ENCODE measurements at places on chromosomes 1 and 21.
A peak's percentile ranks its signal among the peaks of the same experiment; 100 is the strongest.

- DNase-seq: peak; percentile 47
Observed at GRCh38 chr1:27366113-27366410, 699 bp downstream of the MAP3K6 start.

DNA sequence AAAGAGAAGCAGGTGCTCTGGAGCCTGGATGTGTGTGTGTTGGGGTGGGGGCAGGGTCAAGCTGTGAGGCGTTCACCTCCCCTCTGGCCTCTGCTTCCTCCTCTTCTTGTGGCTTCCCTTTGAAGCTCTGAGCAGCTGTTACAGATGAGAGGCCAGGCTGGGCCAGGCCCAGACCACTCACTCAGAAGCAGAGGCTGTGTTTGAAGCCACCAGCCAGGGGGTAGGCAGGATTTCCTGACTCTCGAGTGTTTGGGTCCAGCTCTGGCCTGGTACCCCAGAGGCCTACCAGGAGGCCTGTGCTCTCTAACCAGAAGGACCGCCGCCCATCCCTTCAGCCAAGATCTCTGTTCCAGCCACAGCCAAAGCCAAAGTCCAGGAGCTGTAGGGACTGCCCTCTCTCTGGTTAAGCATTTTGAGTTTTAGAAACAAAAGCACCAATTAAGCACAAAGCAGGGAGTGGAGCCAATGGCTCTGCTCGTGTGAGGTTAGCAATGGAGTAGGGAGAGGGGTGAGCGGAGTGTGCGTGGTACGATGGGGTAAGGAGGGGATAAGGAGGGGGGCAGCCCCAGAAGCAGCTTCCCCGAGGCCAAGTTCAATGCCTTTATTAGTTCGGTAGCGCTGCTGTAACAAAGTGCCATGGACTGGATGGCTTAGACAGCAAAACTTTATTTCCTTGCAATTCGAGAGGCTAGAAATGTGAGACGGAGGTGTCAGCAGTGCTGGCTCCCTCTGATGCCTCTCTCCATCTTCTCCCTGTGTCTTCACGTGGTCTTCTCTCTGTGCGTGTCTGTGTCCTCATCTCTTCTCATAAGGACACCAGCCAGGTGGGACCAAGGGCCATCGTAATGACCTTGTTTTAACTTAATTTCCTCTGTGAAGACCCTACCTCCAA lies 20.5 kb downstream of the RCSD1 start:
- DNase-seq: no peak

DNA sequence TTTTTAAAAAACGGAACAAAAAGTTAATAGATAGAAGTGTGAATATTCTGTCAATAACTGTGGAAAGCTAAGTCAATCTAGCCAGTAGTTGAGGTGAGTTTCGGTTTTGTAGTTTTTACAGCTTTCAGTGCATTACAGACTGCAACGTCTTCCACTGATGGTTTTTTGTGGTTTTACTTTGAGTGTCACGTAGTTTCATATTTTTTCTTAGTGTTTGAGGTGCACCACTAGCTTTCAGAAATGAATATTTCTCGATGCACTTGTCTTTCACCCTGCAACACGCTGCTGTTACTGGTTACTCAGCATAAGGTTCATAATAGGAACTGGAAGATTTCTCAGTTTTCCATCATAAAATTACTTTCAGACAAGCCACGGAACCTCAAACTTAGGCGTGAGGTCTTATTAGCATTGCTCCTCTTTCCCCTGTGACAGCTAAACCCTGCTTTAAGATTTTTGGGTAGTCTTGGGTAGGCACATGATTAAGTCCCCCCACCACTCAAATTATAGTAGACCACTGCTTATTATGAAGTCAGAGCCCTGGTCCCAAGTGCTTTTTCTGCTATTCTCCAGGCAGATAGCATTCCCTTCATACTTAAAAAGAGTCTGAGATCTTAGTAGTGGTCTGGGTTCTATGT lies 1412.7 kb downstream of the KCNT2 start:
- DNase-seq: no peak

GRCh38 chr1:12294076-12294475 lies 64.2 kb downstream of the VPS13D start:
- no peak for DNase-seq

GRCh38 chr1:36534711-36535412 lies 52.1 kb upstream of the CSF3R start:
- DNase-seq: no peak

GRCh38 chr1:79982211-79982610 lies 975.7 kb upstream of the ADGRL4 start:
- no peak for DNase-seq

DNA sequence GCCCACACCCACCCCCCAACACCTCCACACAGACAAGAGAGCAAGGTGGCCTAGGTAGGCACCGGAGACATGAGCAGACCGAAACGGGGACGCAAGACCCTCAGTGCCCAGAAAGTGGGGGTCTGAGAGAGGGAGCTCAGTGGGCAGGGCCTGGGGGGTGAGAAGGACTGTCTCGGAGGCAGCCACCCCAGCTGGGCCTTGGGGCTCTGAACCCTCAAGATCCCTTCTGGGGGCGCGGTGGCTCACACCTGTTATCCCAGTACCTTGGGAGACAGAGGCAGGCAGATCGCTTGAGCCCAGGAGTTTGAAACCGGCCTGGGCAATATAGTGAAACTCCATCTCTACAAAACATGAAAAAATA lies 9.1 kb upstream of the GNB1 start:
- DNase-seq: no peak

DNA sequence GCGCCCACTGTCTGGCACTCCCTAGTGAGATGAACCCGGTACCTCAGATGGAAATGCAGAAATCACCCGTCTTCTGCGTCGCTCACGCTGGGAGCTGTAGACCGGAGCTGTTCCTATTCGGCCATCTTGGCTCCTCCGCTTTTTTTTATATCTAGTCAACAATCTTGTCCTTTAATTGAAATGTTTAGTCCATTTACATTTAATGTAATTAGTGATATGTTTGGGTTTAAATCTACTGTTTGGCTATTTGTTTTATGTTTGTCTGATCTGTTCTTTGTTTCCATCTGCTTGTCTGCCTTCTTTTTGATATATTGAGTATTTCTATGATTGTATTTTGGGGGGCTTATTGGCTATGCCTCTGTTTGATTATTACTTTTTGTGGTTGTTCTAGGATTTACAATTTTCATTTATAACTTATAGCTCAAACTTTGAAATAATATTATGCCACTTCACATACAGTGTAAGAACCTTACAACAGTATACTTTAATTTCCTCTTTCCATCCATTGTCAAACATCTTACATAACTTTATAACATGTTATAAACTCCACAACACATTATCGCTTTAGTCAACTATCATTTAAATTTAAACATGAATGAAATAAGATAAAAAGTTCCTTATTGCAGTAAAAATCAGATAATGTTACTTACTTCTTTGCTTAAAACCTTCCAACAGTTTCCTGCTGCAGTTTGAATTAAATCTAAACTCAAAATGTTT lies 16.5 kb upstream of the RYR2 start:
- DNase-seq: no peak

- no peak for DNase-seq
Observed at GRCh38 chr1:222889440-222889839, 74.6 kb downstream of the DISP1 start.

DNA sequence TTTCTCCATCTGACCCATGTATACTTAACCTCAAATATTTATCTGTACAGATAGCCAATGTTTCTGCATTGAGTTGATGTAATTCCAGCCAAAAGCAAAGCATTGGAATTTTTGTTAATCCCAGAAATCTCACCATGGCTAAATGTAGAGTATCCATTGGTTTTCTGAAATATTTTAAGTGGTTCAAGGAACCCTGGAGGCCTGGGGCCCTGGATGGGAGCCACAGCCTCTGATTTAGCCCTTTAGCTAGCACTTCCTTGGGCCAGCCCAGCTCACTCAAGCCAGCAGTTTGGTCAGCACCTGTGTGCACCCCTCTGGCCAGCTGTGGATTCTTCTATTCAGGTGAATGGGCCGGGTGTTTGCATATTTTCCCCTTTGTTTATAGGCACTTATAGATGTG lies 18.8 kb upstream of the EPS8L3 start:
- no peak for DNase-seq

DNA sequence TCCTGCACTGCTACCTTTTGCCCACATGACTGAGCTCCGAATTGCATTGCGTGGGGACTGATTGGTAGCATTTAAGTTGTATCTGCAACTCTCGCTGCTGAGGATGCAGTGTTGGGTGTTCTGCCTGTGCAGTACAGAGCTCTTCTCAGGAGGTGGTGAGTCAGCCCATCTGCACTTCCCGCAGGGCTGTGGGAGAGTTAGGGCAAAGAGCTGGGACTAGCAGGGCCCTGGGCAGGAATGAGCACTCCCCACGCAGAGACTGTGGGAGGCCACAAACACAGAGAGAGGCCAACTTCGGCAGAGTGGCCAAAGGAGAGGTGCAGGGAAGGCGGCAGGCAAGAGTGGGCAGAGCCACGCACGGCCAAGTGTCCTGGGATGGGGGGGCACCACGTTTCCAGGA lies 244.7 kb downstream of the SIPA1L2 start:
- DNase-seq: no peak

DNA sequence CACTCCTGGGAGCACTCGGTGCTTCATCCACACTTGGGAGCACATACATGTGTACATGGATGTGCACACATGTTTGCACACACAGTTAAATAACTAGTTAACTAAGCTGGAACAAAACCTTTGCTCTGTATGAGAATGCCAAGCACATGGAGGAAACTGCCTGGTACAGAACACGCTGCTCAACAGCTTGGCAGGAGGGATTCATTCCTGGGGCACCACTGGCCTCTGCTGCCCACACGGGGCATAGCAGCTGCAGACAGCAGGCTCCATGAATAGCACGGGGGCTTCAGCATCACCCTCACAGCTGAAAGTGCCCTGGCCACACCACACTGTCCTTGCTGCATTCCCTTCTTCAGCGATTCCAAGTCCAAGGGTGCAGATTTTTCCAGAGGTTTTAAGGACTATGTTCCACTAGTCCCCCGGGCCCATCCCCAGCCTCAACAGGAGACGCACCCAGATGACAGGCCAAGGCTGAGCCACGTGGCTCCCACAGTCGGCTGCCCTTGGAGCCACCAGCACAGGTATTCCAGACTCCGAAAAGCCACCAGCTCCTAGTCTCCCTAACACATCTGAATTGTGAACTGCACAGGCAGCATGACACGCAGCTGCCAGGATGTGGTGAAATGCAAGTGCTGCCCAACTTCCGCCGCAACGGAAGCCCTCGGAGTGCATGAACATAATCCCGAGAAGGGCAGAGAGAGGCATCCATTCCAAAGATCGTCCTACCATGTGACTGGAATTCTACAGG lies 16.9 kb downstream of the NPHP4 start:
- no peak for DNase-seq

DNA sequence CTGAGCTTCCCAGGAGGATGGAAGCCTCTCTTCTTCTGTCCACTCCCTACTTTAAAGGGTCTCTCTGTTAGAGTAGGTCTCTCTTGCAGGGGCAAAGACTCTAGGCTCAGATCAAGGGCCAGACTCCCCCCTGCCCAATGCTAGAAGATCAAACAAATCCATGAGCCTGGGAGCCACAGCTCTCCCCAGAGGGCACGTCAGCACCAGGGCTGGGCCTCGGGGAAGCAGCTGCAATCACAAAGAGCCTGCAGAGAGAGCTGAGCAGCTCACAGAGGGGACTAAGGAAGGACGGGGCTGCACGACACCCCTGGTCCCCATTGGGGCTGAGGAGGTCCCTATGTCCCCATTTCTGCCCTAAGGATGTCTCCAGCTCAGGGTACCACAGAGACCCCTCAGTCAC lies 3.9 kb downstream of the CNTN2 start:
- no peak for DNase-seq

DNA sequence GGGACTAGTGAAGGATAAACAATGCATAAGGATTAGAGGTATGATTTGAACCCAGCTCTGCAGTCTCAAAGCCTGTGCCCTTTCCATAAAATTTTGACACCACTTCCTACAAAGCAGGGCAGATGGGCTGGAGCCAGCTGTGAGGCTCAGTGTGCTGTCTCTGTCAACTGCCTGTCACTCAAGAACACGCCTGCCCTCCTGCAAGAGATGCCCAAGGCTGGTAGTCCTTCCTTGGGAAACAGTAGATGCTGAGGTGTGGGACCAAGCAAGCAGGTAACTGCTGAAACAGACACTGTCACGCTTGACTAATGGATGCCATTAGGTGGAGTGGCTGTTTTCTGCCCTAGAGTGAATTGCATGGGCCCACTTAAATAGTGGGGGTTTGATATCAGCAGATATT lies 402.0 kb downstream of the PTPRU start:
- DNase-seq: no peak

DNA sequence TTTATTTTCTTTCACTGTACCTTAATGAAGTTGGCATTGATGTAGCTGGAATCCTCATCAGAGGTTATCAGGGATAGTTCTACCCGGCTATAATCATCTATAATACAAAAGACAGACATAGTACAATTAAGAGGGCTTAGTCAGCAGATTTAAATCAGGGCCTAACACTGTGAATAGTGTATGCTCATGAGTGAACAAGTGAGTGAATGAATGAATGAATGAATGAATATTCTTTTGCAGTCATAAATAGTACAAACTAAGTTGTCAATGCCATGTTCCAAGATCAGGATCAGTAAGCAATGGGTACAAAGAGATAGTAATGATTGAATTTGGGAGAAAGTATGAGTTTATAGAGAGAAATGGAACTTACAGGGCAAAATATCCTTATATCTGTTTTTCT lies 12.5 kb downstream of the PTPN22 start:
- no peak for DNase-seq

DNA sequence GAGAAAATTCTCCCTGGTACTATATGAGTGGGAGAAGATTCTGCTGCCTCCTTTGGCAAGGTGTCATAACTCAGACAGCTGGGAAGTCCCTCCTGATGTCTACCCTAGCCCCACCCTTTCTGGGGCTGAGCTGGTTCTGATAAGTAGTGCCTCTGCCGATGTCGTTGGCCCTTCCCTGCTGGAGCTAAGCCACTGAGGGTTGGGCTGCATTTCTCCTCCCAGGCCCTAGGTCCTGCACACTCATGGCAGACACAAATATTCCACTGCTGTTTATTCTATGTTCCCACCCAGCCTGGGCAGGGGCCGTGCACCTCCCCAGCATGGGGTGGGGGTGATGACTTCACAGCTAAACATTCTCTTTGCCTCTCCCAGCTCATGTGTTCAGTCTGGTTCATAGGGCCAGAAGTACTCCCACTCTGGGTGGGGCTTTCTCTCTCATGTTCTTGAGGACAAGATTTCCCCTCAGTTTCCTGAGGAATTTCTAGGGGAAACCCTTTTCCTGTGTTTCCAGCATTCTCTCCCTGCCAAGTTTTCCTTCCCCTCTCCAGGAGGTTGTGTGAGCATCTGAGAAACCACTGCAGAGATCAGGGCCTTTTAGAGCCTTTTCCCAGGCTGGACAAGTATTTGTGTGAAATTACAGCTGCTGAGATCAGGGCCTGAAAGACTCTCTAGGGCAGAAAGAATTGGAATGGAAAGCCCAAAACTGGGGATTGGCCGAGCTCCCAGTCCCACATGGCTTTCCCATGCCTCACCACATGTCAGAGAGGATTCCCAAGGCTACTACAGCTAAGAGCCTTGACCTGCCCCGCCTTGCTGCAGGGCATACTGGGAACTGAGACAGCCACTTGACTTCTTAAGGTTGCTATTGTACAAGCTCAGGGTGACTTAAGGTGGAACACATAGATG lies 66.2 kb downstream of the ATP2B4 start:
- DNase-seq: no peak

GRCh38 chr1:12488666-12489354 lies 129.2 kb downstream of the DHRS3 start:
- DNase-seq: no peak

Data from stimulated activated CD4-positive, alpha-beta T cell treated with anti-CD3 and anti-CD28 coated beads, Interleukin-1b, Interleukin-23, amount 100 ng/mL, for 1 hour (primary cell).